ENCODE measurements at places on chromosomes 16 and 17.

DNA sequence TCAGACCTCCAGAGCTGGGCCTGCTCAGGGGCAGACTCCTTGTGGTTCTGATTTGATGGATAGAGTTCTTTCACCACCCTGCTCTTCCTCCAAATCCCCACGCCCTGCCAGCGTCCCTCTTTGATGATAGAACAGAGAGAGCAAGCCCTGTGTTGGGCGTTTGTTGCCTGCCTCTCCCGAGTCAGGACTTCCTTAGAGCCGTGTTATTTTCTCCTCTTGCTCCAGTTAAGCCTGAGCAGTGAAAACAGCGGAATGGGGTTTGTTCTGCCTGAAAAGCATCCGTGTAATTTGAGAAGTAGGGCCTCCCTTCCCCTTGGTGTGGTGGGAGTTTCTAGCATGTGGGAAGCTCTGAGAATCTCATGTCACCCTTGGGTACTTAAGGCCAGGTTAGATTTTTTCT, 22.1 kb downstream of the TMEM94 start:
- no peak for DNase-seq

DNA sequence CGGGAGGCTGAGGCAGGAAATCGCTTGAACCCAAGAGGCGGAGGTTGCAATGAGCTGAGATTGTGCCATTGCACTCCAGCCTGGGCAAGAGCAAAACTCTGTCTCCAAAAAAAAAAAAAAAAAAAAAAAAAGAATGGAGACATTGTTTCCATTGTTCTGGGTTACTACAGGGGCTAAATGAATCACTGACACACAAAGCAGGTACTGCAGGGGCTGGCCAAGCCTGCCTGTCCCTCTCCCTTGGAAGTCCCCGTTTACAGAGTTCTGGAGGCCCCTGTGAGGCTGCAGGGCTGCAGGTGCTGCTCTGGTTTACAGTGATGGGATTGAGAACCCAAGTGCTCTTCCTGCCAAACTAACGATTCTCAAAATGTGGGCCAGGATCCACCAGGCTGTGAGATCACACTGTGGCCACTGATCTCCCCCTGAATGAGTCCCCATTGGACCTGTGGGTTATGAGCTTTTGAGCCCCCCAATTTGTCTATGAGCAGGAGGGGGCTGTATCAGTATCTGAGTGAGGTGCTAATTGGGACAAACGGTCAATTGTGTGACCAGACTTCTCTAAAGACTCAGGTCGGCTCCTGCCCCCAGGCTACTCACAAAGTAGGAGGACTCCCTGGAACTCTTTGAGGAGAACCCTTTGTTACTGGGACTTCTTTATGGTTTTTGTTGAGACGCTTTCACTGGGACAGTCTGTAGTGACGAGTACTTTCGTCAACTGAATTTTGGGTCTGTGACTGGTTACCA, 39.0 kb downstream of the DNAH17 start:
- DNase-seq, result peak; percentile 65

DNA sequence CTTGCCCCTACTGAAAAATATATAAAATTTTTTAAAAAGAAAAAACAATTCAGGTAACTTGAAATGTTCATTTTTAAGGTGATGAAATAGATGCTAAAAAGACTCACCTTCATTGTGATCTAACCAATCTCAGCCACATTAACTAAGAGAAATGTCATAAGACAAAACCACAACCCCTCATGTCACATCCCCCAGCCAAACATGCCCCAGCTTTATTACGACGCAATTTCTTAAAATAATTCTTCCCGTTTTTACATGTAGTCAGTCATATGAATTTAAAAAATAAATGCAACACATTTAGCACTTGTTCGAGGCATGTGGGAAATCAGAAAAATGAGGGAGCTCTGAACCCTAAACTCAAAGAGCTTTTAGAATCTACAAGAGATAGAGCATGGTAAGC, 9.5 kb downstream of the AMFR start:
- DNase-seq, result no peak

GRCh38 chr16:51355875-51356274, 204.8 kb upstream of the SALL1 start:
- no peak for DNase-seq

DNA sequence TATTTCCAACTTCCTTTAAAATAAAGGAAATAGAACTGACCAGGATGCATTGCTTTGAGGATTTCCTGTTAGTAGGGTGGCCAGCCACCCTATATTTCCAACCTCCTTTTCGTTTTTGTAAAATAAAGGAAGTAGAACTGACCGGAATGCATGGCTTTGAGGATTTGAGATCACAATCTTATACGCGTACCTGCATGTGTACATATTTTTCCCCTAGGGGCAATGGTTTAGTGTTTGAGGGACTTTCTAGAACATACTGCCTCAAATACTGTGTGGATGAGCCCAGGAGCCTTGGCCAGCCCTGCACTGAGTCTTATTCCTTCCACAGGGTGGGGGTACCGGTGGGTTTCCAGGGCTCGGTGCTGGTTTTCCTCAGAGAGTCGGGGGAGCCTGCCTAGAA, 25.6 kb downstream of the MAPK8IP3 start:
- no peak for DNase-seq

- no peak for DNase-seq
These were observed 645.3 kb downstream of the MAF start for GRCh38 chr16:78955206-78955605.

DNA sequence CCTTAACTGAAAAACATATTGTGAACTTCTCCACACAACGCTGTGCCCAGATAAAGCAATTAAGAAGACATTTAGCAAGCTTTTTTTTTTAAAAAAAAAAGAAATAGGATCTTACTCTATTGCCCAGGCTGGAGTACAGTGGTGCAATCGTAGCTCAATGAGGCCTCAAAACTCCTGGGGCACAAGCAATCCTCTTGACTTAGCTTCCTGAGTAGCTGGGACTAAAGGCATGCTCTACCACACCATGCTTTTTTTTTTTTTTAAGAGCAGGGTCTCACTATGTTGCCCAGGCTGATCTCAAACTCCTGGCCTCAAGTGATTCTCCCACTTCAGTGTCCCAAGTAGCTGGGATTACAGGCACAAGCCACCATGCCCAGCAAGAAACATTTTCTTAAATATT, 20.1 kb downstream of the AP1G1 start:
- no peak for DNase-seq

- DNase-seq, result no peak
These were observed 64.2 kb downstream of the FOXK2 start for GRCh38 chr17:82583720-82584234.

- DNase-seq, result no peak
These were observed 1.1 kb downstream of the TCAP start for GRCh38 chr17:39666231-39666600.

DNA sequence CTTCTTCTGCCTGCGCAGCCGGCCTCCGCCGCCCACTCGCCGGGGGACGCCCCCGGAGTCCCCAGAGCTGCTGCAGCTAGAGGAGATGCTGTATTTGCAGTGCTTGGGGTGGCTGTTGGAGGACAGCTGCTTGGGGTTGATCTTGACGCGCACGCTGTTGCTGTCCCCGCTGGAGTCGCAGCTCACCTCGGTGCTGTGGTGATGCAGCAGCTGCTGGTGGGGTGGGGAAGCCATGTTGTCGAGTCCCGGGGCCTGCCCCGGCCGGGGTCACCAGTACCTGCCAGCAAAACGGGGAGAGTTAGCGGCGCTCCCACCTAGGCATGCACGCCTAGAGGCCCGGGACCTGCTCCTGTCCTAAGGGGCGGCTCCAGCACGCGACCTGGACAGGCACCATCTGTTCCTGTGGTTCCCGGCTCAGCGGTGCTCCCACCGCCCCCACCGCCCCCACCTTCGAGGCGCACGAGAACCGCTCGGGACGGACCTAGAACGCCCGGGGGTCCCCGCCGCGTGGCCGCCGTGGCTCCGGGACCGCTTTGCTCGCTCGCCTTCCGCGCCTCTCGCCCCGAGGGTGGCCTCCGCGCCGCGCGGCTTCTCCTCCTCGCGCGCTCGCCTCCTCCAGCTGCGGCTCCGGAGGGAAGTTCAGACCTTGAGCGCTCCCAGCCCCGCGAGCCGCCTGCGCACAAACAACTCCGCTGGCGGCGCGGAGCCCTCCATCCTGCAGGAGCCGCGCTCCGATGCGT, 863 bp downstream of the ADCY9 start:
- DNase-seq, result peak; percentile 78

GRCh38 chr17:27353033-27353460, 59.1 kb downstream of the WSB1 start:
- no peak for DNase-seq

GRCh38 chr17:4786516-4786915, 352 bp upstream of the VMO1 start:
- peak; percentile 53 for DNase-seq

- DNase-seq, result no peak
These were observed 1.2 kb downstream of the TMC6 start for GRCh38 chr17:78127239-78127887.

DNA sequence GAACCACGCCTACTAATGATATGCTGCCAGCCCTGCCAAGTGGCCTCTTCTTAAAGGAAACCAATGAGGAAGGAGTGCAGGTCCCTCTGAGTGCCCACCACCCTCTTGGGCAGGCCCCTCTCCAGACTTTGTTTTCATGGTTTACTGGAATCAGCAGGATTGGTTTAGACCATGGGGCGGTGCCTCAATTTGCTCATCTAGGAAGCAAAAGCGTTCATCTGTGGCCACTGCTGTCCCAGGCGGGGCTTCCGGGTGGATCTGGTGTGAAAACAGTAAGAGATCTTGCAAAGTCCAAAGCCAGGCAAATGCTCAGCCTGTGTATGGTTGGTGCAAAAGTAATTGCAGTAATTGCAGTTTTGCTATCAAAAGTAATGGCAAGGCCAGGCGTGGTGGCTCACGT, 71.3 kb downstream of the AMFR start:
- no peak for DNase-seq

DNA sequence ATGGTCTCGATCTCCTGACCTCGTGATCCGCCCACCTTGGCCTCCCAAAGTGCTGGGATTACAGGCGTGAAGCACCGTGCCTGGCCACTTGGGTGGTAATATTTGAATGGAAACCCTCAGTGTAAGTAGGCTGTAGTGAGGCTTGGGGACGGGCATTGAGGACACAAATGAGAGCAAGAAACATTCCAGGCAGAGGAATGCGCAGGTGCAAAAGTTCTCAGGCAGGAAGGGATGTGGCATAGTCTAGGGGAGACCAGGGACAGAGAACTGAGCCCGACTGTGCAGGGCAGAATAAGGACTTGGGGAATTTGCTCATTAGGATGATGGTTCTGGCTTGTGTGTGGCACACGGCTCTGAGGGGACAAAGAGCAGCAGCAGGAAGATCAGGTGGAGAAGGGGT, 54.8 kb downstream of the GRB2 start:
- DNase-seq, result no peak

DNA sequence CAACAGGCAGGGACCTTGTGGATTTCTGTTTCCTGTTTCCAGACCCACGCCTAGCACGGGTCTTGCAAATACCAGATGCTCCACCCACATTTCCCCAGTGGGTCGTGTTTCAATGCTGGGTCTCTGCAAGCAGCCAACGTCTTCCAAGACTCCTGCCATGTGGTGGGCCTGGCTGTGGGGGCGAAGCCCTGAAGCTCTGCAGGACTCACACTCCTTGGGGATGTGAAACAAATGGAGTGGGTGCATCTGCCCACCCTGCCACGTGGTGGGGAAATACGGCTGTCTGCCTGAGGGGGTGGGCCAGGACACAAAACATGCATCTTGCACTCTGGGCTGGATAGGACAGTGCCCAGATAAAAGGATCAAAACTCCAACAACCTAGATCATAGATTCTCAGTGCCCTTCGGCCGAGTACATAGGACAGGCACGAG, 32.6 kb downstream of the FA2H start:
- DNase-seq, result peak; percentile 36

DNA sequence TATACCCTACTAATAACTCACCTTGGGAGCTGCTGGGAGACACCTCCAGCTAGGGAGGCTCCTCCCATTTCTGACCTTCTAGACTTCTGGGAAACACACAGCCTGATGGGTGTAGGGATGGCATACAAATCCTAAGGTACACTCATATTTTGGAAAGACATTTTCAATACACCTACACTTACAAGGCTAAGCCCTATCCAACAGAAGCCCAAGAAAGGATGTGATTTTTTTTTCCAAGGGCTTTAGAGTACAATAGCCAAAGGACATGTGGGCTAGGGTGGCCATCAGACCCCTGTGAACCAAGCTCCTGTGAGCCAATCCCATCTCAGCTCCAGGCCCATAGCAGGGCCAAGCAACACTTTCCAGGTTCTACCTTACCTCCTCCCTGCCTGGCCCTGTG, 143.9 kb downstream of the AATF start:
- DNase-seq, result no peak

- DNase-seq, result no peak
These were observed 451.4 kb downstream of the XYLT1 start for GRCh38 chr16:17019366-17019765.

DNA sequence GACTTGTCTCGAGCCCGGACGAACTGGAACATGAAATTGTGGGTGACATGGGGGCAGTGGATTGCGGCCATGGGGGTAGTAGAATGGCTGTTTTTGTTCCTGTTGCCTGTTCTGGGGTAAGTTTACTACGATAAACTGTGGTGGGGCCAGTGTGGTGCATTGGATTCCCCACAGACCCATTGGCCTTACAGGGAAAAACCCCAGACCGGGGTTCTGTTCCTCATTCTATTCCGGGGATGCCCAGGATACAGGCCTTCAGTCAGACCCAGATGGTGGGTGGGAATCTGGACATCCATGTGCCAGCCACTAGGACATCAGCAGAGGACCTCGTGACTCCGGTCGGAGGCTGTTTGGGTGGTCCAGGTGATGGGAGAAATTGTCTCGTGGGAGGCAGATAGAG, 88.1 kb downstream of the ABCC1 start:
- DNase-seq, result no peak

- no peak for DNase-seq
These were observed 14.1 kb downstream of the DHRS7B start for GRCh38 chr17:21140911-21141310.

DNA sequence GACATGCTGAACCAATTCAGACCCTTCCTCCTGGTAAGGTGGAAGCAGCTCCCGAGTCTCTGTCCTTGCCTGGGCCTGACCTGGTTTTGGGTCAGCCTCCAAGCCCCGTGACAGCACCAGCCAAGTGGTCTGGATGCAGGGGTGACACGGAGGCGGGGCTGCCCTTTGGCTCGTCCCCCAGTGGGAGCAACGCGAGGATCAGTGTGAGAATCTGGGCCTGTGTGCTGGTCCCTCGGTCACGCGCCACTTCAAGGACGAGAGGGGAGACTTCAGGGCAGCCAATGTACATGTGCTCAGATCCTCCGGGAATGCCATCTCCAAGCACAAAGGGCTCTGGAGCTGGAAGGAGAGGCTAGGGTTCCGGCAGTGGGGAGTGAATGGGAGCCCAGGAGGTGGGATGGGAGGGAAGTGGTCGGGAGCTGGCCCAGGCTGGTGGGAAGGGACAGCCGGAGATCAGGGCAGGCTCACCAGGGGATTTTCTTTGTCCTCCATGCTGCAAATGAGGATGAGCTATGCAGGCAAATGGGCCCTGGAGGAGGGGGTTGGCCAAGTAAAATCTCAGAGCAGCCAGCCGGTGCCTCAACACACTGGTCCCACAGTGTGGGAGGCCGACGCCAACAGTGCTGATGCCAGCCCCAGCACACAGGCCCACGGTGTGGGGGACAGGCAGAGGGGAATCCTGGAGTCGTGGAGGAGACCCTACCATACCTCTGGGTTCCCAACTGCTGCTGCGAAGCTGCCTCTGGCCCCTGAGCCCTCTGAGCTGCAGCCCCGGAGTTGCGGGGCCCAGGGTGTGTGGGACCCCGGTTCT, 4.2 kb upstream of the NDRG4 start:
- DNase-seq, result no peak

- DNase-seq, result peak; percentile 64
These were observed 113.2 kb downstream of the PHKB start for GRCh38 chr16:47574091-47575054.

- no peak for DNase-seq
These were observed 139.4 kb upstream of the ERCC4 start for GRCh38 chr16:13780406-13781168.
